ENCODE measurements at places on chromosomes 13 and 19.

- no peak for DNase-seq
Measured at GRCh38 chr19:40257096-40257517, 28.0 kb downstream of the AKT2 start.

GRCh38 chr13:46618694-46619254, 65.8 kb downstream of the LRCH1 start:
- no peak for DNase-seq

- no peak for DNase-seq
Measured at GRCh38 chr19:18629166-18630088, 7.4 kb upstream of the KLHL26 start.

DNA sequence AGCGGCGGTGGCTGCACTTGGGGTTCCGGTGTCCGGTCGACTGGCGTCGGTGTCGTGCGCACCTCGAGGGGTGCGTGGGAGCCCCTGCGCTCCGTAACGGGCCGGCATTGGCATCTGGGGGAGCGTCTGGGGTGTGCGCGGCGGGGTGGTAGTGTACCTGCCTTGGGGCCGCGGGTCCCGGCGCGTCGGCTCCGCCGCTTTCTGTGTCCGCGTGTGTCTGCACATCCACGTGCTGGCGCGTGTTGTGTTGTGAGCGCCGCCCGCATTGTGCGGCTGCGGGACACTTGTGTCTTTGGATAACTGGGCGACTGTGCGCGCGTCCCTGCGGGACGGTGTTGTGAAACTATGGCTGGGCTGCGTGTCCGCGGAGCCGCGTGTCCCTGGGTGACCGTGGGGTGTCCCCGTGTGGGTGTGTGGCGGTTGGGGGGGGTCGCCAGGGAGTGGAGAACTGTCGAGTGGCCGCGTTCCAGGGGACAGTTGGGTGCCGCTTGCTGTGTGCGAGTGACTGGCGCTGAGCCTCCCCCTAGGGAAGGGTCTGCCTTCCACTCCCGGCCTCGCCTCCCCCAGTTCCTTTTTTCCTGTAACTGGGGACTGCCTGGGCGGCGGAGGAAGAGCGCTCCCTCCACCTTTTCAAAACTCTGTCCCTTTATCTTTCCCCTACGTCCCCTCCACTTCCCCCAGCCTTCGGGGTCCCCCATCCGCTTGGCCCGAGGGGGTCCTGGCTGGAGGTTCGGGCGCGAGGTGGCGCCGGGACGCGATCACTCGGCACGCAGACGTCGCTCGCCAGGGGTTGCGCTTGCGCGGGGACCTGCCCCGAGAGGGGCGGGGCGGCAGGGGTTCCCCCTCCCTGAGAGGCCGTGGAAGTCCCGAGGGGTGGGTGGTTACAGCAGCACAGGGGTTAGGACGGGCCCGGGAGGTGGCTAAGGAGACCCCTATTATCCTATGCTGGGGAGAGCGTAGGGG, 5.7 kb upstream of the NFIC start:
- no peak for DNase-seq

GRCh38 chr19:52992109-52993004, 21.4 kb upstream of the ERVV-1 start:
- DNase-seq: no peak

- no peak for DNase-seq
Measured at GRCh38 chr19:3527238-3527910, 11.6 kb upstream of the TEKTIP1 start.

DNA sequence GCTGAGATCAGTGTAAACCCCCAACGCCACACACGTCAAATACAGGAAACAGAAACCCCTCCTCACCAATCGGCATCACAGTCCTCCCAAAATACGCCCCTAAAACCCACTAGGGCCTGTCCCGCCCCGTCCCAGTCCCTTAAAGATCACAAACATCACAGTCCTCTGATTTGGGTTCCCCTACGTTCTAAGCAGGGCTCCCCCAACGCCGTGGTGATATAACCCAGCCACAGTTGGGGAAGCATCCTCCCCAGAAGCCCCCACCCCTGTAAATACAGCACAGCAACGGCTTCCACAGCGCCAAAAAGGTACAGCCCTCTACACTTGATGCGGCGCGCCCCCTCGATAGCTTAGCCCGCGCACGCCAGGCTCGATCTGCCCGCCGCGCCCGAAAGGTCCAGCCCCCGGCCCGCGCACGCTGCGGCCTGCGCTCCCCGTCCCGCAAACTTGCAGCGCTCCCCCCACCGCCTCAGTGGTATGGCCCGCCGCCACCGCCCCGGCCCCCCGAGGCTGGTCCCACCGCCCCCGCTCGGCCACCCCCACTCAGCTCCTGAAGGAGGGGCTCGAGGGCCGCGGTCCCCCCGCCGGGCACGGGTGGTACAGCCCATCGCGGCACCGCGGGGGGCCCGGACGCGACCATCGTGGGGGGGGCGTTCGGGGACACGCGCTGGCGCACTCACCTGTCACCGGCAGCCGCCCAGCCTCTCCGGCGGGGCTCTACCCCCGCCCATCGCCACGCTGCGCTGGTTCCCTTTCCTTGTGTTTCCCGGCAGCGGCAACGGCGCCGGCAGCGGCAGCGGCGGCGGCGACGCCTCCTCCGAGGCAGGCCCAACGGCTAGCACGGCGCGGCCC, at the start of gene AKT2:
Gene AKT2 (minus strand): TSS at position 845 of the 852 bp plus-strand sequence. CDS start 20,078 bp downstream, outside the sequence.
- no peak for DNase-seq

GRCh38 chr19:18603255-18603957, 3.2 kb downstream of the CRLF1 start:
- no peak for DNase-seq

GRCh38 chr13:20411638-20412342, 113.9 kb downstream of the CRYL1 start:
- peak; percentile 43 for DNase-seq

GRCh38 chr19:41548047-41548446, 27.9 kb upstream of the CEACAM21 start:
- no peak for DNase-seq

GRCh38 chr19:48085904-48086864, 24.4 kb downstream of the PLA2G4C start:
- DNase-seq: no peak

DNA sequence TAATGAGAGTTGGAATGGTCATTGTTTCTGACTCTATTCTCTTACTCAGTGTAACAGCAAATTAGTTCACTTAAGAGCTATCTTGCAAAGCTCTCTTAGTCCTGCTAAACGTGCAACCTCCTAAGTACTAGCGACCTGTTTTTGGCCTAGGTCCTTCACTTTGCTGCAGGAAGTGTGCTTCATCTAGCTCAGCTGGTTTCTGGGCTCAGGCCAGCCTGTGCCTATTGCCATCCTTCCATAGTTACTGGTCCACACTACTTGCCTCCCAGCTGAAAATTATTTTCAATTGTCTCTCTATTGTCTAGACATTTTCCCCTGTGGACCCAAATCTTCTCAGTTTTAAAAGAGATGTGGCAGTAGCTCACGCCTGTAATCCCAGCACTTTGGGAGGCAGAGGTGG, 561.3 kb downstream of the FGF9 start:
- no peak for DNase-seq

GRCh38 chr19:53977429-53977990, 13.9 kb upstream of the CACNG6 start:
- DNase-seq: no peak

DNA sequence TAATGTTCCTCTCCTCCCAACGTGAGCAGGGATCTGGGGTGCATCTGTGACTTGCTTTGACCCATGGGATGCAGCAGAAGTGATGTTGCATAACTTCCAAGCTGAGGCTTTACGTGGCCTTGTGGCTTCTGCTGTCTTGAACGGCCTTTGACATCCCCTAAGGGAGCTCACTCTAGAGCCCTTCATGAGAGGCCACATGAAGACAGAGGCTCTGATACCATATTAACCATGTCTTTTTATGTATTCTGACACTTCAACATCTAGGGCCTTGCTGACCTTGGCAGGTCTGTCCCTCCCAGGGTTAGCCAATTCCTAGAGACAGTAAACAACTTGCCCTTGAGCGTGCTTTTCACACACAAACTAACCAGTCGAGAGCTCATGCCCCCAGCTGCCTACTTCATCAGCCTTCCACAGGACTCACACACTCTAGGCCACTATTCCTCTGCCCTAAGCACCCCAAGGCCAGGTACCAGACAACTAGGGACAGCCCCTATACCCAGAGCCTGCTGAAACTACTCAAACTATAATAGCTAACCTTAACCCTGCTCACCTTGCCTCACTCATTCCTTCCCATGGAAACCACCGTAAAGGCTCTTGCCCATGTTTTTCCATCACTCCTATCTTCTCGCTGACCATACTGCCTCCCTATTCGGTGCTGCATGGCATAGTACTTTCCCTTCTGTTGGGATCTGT, 45.4 kb downstream of the CCDC70 start:
- no peak for DNase-seq

GRCh38 chr19:28642787-28643683, 569.9 kb downstream of the UQCRFS1 start:
- DNase-seq: no peak

DNA sequence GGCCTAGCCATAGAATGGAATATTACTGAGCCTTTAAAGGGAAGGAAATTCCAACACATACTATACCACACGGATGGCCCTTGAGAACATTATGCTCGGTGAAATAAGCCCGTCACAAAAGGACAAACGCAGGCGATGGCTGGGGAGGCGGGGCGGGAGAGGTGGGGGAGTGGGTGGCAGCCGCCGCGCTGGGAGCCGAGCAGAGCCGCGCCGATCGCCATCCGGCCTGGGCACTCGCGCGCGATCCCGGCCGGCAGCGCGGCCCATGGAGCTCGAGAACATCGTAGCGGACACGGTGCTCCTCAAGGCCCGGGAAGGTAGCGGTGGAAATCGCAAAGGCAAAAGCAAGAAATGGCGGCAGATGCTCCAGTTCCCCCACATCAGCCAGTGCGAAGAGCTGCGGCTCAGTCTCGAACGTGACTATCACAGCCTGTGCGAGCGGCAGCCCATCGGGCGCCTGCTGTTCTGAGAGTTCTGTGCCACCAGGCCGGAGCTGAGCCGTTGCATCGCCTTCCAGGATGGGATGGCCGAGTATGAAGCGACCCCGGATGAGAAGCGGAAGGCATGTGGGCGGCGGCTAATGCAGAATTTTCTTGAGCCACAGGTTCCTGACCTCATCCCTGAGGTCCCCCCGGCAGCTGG, 140.1 kb downstream of the ZDHHC20 start:
- no peak for DNase-seq

DNA sequence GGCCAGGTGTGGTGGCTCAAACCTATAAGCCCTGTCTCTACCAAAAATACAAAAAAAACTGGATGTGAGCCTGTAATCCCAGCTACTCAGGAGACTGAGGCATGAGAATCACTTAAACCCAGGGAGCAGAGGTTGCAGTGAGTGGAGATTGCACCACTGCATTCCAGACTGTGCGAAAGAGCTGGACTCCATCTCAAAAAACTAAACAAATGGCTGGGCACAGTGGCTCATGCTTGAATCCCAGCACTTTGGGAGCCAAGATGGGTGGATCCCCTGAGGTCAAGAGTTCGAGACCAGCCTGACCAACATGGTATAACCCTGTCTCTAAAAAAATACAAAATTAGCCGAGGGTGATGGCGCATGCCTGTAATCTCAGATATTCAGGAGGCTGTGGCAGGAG, 34.9 kb upstream of the ZNF83 start:
- DNase-seq: no peak

- DNase-seq: no peak
Measured at GRCh38 chr19:30330266-30330665, 41.9 kb upstream of the ZNF536 start.

DNA sequence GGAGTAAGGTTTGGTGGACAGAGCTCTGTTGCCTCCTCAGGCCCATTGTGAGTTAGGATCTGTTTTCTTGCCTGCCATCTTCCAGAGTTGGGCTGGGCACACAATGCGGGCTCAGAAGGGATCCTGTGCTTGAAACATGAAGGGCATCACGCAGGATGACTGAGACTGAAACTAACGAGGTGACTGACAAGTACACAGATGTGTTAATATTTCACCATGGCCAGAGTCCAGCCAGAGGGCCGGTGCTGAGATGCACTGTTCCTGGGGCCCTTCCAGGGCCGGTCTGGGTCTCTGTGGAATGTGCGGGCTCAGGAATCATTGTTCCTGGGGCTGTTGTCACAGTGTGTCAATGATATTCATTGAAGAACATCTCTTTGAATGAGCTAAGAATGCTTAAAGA, 163.7 kb downstream of the URI1 start:
- peak; percentile 12 for DNase-seq

DNA sequence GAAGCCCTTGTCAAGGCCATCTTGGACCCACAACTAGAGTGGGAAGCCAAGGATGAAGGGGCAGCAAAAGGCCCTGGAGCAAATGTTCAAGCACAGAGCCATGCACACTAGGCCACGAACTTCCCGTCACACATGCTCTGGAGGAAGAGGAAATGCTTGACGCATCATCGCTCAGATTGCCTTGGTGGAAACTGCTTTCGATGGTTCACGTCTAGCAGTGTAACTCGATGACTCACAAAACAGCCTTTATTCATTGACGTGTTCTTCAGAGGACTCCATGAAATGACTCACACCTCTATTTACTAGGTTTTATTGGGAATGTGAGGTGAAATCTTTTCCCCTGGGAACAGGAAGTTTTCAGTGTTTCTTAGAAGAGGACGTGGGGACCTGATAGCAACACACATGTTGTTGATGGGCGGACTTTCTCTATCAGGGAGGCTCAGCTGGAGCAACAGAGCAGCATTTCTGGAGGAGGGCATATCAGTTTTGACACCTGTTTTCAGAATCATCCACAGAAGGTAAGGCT, 79.8 kb upstream of the FLT1 start:
- no peak for DNase-seq

GRCh38 chr13:43333176-43333575, 309.8 kb downstream of the DNAJC15 start:
- DNase-seq: no peak

DNA sequence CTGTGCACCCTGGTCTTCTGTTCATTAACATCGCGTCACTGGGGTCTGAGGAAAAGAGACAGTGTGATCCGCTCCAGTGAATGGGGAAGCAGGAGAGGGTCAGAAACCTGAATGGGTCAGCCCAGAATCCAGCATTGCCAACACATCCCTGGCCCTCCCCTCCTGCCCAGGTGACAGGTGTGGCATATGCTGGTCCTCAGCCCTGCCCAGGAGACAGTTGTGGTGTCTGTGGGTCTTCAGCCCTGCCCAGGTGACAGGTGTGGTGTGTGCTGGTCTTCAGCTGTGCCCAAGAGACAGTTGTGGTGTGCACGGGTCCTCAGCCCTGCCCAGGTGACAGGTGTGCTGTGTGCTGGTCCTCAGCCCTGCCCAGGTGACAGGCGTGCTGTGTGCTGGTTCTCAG, 8.0 kb downstream of the TFDP1 start:
- DNase-seq: no peak

DNA sequence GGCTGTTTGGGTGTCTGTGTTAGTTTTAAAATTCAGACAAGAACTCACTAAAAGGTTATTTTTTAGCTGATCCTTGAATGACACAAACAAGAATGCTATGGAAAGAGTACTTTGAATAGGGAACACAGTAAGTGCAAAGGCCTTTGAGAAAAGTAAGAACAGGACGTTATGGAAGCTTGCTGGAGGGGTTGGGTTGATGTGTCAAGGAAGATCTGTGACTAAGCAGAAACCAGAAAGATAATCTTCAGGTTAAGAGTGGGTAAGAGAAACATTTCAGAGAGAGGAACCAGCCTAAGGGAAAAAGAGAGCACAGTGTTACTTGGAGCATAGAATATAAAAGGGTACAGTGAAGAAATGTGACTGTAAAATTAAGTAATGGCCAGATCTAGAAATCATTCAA, 41.2 kb upstream of the TRPC4 start:
- DNase-seq: no peak
